ENCODE measurements at places on chromosomes 4 and X.

GRCh38 chr4:170229006-170229405 is 139.2 kb upstream of the AADAT start:
- no peak for DNase-seq

DNA sequence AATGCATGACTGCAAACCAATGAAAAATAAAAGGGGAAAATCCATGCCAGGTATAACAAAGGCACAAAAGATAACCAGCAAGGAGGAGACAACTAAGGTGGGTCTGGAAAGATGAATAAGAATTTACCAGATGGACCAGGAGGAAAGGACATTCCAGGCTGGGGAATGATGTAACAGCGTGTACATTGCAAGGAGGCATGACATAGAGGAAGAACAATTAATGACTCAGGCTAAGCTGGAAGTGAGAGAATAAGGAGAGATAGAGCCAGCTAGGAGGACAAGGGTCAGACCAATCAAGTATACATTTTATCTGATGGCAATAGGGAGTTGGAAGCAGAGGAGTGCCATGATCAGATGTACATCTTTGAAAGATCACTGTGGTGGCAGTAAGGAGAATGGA is 57.0 kb downstream of the MTMR8 start:
- no peak for DNase-seq

- DNase-seq = peak; percentile 81
Observed at GRCh38 chr4:157700898-157701694, 471.7 kb downstream of the GASK1B start.

GRCh38 chr4:47675806-47676205 is 162.1 kb downstream of the CORIN start:
- no peak for DNase-seq

- DNase-seq = no peak
Observed at GRCh38 chrX:41716222-41716621, 7.8 kb upstream of the GPR82 start.

DNA sequence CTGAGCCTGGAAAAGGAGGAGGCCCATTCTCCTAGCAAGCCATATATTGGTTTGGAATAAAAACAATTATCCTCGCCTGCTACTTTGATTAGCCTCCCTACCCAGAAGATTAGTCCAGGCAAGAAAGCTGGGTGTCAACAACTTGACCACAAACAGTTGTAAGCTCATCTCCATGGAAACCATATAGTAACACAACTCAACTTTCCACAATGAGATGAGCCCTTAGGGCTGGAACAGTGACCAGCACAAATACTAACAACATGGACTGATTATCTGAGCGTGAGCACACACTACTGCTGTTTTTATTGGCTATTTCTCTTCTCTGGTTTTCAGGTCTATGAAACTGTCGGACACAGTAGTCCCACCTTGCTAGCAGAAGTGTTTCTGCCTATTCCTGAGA is 80.8 kb downstream of the CC2D2A start:
- DNase-seq = no peak

DNA sequence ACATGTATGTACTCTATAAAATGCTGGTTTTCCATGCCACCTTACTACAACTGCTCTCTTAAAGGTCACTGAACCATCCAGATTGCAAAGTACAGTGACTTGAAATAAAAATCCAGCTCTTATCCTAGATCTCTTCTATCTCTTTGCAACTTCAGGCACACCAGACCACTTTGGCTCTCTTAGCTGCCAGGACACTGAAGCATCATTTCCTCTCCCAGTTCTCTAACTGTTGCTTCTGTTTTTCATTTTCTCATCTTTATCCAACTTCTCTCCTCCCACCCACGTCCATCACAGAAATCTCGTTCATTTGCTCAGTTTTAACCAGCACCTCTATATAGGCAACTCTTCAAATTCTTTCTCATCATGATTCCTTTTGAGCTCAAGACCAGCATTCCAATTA is 74.3 kb downstream of the METTL14 start:
- no peak for DNase-seq

GRCh38 chrX:45447331-45447730 is 246.7 kb upstream of the DIPK2B start:
- DNase-seq = no peak

GRCh38 chrX:137212078-137212632 is 178.4 kb upstream of the GPR101 start:
- DNase-seq = no peak

DNA sequence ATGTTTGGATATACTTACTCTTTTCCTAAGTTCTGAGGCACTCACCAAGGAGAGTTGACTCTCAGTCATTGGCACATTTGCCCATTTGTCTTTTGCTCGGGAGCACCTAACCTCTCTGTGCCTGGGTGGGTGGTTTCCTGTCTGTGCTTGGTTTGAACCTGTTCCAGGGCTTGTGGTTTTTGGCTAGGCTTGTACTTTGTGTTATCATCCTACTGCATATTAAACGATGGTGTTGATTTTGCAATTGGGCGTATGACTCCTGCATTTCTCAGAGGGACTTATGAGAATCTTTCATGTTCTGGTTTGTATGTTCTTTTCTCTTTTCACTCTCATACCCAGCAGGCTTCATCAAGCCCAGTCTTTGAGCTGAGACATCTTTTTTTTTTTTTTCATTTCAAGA is 161.7 kb downstream of the BTC start:
- DNase-seq = peak; percentile 98

GRCh38 chr4:118557298-118557851 is 127.8 kb upstream of the METTL14 start:
- peak; percentile 1 for DNase-seq

- no peak for DNase-seq
Observed at GRCh38 chr4:87512400-87512799, 16.8 kb downstream of the SPARCL1 start.

DNA sequence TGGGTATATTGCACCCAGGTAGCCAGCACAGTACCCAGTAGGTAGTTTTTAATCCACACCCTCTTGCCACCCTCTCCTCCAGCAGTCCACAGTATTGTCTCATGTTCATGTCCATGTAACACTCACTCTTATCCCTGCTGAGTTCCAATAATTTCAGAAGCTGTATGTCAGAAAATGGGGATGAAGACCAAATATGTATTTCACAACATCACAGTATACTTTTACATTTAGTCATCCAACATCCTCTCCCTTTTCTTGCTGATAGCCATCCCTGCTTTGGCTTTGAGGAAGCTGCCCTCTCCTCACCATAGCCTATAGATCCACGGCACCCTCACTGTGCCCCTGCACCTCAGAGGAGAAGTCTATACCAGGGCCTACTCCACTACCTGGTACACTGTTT is 126.0 kb upstream of the LDB2 start:
- DNase-seq = no peak

- no peak for DNase-seq
Observed at GRCh38 chrX:72203421-72203820, 21.9 kb downstream of the PIN4 start.

DNA sequence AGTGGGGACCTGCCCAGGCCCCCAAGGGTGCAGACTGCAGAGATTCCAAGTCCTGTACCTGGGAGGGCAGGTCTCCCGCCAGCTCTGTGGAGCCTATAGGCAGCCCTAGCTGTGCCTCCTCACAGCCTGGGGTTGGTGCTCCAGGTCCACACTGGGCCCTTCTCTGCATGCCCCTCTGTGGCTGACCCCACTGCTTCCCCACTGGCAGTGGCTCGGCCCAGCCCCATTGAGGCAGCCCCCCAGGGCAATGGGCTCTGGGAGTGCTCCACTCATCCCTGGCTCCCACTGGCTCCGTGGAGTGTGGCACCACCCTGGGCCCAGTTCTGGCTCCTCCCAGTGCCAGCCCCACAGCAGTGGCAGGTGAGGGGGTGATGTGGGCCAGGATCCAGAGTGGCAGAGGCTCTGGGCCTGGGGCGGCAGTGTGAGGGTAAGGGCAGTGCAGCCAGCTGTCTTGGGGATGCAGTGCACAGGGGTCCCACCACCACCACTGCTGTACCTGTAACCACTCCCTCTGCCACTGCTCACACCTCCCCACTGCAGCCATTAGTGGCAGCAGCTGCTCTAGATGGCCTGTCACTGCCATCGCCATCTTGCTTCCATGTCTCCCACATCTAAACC is 312.2 kb downstream of the GPM6A start:
- no peak for DNase-seq

GRCh38 chr4:165194368-165194767 is 13.0 kb upstream of the KLHL2 start:
- no peak for DNase-seq

DNA sequence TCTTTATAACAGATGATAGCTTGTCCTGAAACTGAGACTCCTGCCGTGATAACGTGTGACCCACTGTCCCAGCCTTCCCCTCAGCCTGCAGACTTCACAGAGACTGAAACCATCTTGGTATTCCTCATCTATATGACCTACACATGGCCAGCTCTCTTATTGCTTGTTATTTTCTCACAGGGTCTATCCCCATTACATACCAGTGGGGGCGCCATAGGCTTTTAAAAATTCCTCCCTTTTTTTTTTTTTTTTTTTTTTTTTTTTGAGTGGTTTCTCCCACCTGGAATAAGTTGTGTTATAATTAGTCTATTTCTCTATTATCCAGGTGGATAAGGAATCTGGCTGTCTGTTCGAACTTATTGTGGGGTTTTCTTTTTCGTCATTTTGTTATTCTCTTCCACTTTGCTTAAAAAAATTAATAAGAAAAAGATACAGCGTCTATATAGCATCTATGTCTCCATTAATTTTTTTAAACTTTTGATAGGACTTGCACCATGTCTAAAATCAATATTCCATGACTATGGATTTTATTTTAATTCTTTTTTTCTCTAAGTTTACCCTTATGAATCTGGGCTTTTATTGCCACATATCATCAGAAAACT is 47.2 kb downstream of the GYG2 start:
- DNase-seq = peak; percentile 19

- DNase-seq = peak; percentile 55
Observed at GRCh38 chrX:18377796-18378195, 23.3 kb upstream of the SCML2 start.

- no peak for DNase-seq
Observed at GRCh38 chr4:186948361-186949242, 224.9 kb upstream of the FAT1 start.

Data from hematopoietic multipotent progenitor cell treated with erythropoietin and hydrocortisone succinate and interleukin-3 and kit ligand, for 8 days (in vitro differentiated cells).